Stimulated activated CD4-positive, alpha-beta T cell treated with anti-CD3 and anti-CD28 coated beads, Interleukin-12 subunit alpha, Interleukin-12 subunit beta, amount 100 ng/mL, for 48 hours (primary cell): ENCODE measurements at places on chromosomes 11 and 22.

DNA sequence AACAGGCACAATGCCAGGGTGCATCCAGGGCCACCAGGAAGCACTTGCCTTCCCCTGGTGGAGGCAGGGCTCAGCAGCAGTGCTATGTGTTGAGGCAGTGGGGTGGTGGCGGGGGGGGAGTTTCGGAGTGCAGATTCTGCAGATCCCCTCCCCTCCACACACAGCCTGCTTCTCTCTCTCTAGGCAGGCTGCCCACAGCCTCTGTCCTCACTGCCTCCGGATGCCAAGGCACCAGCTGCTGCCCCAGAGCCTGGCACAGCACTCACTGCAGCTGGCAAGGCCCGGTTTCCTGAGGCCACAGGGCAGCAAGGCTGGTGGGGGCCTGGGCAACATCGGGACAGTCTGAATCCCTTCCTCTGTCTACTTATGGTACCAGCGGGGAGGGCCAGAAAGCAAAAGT is 35.8 kb downstream of the NRXN2 start:
- no peak for DNase-seq

- DNase-seq, result no peak
Measured at GRCh38 chr11:129189646-129190045, 2.5 kb downstream of the ARHGAP32 start.

GRCh38 chr22:18110194-18110953 is at the start of gene TUBA8:
TSS of gene TUBA8 (plus strand) at chr22:18110809. CDS start at chr22:18110866, 57 bp downstream.
- no peak for DNase-seq

GRCh38 chr11:728901-729491 is 18.3 kb upstream of the TALDO1 start:
- no peak for DNase-seq

DNA sequence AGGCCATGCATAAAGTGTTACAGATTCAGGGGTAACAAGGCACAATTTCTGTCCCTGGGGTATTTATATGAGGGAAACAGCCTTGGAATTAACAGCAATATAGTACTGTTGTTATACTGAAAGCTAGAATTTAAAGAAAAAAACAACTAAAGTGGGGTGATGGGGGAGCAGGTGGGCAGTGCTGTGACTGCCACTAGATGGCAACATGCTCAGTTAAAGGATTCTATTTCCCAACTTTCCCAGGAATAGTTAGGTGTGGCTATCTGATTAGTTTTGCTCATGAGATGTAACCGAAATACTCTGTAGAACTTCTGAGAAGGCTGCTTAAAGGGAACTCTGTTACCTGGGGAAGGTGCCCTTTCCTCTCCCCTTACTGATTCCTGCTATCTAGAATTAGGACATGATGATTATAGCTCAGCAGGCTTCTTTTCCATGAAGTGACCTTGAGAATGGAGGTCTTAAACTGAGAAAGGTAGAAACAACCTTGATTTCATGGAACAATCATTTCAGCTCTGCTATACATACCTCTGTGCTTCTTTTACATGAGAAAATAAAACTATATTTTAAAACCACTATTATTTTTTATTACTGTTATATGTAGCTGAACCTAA is 102.6 kb downstream of the RELT start:
- no peak for DNase-seq

DNA sequence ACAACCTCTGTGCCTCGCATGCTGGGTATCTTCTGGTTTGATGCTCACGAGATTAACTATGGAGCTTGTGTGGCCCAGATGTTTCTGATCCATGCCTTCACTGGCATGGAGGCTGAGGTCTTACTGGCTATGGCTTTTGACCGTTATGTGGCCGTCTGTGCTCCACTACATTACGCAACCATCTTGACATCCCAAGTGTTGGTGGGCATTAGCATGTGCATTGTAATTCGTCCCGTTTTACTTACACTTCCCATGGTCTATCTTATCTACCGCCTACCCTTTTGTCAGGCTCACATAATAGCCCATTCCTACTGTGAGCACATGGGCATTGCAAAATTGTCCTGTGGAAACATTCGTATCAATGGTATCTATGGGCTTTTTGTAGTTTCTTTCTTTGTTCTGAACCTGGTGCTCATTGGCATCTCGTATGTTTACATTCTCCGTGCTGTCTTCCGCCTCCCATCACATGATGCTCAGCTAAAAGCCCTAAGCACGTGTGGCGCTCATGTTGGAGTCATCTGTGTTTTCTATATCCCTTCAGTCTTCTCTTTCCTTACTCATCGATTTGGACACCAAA is 516 bp downstream of the OR52J3 start:
- no peak for DNase-seq

- no peak for DNase-seq
Measured at GRCh38 chr22:29336751-29337490, 21.4 kb upstream of the RASL10A start.

DNA sequence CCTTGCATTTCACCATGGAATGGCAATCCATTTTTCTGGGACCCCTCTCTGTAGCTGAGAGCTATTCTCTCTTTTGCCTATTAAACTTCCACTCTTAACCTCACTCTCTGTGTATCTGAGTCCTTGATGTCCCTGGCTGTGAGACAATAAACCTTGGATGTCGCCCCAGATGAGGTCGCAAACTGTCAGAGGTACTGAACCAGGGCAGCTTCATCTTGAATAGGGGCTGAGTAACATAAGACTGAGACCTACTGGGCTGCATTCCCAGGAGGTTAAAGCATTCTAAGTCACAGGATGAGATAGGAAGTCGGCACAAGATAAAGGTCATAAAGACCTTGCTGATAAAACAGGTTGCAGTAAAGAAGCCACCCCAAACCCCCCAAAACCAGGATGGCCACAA is 68.0 kb downstream of the RSF1 start:
- DNase-seq, result no peak

DNA sequence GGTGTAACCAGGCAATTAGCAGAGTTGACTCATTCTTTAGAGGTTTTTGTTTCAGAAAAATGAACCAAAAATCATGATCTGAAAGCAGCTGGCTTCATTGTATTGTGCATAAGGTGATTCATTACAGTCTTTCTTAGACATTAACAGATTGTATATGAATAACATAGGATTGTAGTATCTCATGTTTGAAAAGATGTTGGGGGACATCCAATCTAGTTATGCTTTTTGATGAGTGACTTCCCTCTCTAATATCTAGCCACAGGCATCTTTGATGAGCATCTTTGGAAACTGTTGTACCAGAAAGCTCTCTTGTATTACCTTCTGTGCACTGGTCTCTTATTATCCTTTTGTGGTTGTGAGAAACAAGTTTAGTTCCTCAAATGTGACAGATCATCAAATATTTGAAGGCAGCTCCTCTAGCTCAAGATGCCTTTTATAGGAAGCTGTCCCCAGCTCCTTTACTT is 8.3 kb downstream of the GRK3 start:
- no peak for DNase-seq

DNA sequence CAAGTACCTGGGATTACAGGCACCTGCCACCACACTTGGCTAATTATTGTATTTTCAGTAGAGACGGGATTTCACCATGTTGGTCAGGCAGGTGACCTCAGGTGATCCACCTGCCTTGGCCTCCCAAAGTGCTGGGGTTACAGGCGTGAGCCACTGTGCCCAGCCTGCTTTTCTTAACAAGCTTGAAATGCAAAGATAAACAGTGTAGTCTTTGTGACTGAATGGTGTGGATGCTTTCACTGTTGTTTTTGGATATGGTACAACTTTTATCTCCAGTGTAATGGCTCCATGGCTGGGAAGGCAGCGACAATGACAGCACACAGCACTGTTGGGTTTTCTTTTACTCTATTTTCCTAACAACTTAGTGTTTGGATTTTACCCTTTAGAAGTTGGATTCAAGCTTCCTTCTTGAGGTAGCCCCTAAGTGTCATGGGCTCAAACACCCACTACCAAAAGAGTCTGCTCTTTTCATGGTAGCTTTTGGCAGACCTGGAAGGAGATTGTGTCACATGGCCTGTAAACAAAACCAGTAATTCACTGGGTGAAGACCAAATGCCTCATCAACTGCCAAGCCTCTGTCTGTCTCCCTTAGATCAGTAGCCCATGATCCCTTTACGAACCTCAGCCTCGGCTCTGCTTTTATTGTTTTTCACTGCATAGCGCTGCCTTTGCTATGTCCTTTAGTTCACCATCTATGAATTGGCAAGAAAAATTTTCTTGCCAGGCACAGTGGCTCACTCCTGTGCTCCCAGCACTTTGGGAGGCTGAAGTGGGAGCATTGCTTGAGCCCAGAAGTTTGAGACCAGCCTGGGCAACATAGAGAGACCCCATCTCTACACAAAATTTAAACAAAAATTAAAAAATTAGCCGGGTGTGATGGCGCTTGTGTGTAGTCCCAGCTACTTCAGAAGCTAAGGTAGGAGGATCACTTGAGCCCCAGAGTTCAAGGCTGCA is 6.4 kb downstream of the VPS51 start:
- DNase-seq, result no peak

DNA sequence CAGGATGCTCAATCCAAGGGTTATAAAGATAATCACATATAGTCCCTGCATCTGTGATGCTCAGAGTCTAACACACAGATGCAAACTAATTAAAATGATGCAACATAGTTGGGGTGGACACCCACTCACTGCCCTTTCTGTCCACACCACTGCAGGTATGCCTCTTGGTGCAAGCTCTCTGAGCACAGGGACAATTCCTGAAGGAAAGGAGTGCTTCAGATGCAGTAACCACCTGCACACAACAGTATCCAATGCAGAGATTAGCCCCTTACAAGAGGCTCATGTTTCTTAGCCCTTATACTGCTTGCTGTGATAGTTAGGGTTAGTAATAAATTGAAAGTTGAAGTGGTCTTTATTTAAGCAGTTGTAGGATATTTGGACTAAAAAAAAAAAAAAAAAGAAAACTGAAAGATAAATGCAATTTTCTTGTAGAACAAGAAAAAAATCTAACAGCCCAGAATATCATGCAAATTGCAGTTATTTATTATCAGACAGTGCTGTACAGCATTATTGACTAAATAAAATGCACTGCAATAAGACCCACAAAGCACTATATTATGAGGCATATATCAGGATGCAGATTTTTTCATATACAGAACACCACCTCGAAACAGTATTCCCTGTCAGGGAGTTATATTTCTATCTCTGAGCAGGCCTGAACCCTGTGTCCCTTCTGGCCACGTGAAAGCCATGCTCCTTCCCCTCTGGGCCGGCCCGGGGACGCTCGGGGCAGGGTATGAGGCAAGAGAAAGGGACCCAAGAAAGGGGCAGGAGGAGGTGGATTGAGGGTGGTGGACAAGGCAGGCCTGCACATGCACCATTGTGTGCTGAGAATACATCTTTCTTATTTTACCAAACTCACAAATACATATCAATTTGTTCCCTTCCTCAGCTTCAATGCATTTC is 260.2 kb downstream of the OPCML start:
- DNase-seq, result no peak

DNA sequence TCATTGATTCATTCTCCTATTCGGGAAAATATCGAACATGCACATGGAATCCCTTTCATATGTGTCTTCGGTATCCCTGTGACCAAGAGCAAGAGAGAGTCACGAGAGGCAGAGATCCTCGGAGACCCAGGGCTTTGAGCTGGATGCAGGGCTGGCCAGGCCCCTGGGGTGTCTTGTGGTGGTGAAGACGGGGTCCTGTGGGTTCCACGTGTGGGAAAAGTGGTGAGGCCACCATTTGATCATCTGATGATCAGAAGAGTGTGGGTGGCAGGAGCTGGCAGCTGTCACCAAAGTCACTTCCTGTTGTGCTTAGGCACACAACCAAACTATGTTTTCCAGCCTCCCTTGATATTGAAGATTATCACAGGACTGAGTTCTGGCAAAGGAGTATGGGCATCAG is 94.0 kb downstream of the BRD1 start:
- DNase-seq, result no peak

DNA sequence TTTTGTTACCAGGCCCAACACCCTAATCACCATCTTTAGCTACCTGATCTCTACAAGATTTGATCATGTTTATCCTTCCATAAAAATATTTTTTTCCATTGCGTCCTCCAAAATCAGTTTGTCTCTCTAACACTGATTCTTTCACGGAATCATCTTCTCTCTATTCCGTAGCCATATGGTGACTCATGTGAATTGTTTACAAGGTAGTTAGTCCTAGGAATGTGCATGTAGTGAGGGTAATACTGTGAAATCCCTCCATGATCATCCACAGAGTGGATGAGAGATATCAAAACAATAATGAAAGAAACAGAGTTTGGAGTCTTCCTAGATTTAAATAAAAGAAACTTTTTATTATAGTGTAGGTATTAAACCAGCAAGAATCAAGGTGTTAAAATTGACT is 230.2 kb downstream of the METTL15 start:
- no peak for DNase-seq

DNA sequence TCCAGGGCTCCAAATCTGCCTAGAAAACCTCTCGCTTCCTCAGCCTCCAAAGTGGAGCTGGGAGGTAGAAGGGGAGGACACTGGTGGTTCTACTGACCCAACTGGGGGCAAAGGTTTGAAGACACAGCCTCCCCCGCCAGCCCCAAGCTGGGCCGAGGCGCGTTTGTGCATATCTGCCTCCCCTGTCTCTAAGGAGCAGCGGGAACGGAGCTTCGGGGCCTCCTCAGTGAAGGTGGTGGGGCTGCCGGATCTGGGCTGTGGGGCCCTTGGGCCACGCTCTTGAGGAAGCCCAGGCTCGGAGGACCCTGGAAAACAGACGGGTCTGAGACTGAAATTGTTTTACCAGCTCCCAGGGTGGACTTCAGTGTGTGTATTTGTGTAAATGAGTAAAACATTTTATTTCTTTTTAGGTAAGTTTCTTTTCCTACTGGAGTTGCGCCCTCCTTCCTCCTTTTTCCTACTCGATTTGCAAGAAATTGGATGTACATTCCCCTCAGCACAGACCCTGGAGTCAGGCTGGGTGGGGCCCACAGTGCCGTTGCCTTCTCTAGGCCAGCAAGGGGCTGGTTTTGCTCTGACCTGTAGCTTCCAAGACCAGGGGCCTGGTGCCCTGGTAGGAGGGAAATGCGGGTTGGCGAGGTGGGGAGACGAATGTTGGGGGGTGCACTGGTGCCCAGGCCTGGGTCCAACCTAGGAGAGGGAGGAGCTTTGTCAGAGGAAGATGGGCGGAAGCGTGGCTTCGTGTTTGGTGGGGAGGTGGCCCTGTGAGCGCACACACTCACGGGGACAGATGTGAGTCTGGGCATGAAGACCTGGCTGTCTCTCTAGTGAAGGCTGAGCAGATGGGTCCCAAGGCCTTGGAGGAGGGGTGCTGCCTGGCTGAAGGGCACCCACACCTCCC is 50.6 kb downstream of the ST14 start:
- DNase-seq, result no peak

- no peak for DNase-seq
Measured at GRCh38 chr11:130381317-130381716, 47.1 kb downstream of the ADAMTS8 start.

- no peak for DNase-seq
Measured at GRCh38 chr22:18056161-18056666, 21.6 kb upstream of the PEX26 start.

DNA sequence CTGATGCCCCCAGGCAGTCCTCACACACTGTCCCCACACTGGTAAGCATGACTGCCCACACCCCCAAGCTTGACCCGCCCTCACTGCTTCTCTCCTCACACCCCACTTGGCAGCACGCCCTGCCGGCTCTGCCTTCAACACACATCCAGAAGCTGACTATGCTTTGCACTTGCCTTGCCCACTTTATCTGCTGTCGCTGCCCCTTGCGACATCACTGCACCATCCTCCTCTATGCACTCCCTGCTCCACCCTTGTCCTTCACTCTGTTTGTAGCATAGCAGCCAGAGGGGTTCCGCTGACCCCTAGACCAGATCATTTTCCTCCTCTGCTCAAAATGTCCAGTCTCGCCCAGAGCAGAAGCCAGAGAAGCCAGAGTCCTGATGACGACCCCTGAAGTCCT is 25.3 kb upstream of the SLC25A1 start:
- DNase-seq, result no peak
